ENCODE measurements at places on chromosomes 13 and 19.

DNA sequence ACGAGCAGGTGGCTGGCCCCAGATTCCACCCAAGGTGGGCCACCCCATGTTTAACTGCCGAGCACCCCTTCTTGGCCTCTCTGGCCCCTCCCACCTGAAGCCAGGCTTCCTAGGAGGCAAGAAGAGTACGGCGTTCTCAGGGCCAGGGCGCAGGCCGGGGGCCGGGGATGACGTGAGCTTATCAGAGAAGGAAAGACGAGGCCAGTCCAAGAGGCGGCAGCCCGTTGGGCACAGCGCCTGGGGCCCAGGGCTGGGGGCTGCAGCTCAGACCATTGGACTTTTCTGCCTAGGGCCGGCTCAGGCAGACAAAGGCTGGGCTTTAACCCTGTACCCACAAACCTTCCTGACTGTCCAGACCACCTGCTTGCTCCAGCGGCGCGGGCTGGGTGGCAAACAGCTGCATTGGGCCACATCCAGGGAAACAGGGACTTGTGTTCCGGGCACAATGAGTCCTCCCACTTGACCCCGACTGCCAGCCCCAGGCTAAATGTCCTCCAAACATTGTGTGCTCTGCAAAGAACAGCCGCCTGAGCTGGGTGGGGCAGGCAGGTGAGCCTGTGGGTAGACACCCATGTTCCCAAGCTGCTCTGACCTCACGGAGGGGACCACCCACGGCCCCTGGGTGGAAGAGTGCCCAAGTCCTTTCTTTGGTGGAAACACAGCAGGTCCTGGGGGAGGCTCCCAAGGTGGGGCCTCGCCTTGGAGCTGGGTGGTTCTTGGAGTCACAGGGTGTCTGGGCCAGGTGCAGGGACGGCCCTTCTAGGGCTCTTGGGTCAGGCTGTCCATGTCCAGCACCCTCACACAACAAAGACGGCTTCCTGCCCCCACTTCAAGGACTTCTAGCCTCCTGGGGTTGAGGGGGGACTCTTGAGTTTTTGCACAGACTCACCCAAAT lies 21.9 kb downstream of the COMP start:
- DNase-seq: no peak

DNA sequence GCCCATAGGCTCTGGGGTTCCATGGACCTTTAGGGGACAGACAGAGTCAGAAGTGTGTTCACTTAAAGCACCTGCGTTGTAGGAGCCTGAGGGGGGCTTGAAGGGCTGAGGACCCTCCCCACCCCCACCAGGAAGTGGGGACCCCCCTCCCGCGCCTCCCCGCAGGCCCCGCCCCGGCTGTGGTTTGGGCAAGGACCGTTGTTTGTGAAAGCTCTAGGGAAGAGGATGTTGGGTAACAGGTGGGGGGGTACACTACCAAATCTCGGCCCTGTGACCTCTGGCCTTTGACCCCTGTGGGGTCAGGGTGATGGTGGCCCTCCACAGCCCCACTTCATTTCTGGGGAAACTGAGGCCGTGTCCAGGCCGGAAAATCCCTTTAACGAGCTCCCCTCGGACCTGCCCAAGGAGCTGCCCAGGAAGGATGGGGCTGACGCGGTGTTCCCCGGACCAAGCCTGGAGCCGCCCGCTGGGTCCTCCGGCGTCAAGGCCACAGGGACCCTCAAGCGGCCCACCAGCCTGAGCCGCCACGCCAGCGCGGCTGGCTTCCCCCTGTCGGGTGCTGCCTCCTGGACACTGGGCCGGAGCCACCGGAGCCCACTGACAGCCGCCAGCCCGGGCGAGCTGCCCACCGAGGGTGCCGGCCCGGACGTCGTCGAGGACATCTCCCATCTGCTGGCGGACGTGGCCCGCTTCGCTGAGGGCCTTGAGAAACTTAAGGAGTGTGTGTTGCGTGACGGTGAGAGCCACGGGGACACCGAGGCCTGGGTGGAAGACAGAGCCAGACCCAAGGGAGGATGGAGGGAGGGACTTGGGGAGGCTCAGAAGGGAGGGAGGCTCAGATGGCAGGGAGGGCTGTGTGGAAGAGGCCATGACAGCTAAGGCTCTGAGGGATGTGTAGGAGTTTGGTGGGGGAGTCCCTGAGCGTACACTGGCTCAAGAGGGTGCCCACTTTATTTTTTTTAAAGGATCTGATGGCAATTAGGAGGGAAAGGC lies 1.3 kb downstream of the ARHGAP45 start:
- DNase-seq: no peak

DNA sequence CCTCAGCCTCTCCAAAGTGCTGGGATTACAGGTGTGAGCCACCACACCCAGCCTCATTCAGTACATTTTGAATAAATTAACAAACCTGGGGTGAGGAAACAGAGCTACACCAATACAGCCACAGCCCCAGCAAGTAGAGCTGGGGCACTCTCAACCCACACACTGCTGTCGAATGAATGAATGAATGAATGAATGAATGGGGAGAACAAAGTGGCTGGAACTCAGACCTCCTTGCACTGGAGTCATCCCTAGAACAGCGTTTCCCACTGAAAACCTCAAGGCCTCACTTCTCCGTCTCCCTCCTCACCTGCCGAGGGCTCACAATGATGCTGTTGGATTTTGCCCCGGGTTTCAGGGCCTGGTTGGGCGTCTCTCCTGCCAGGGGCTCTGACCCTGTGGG lies 2.8 kb downstream of the ERCC1 start:
- no peak for DNase-seq

DNA sequence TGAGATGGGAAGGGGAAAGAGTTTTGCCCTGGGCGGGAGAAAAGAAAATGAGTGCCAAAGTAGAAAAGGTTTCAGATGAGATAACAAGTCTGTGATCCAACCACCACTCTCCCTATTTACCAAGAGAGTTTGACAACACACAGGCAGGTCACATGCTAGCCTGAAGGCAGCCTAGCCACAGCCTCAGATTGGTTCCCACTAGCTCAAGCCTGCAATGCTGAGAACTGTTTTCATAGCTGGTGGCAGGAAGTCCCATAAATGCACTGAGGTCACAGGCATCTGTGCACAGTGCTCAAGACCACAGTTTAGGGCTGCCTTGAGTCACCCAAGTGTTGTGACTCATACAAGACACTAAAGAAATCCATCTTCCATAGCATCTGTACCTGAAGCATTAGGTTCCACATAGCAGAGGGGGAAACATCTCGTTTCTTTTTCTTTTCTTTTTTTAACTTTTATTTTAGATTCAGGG lies 18.5 kb upstream of the POP4 start:
- no peak for DNase-seq

- no peak for DNase-seq
Measured at GRCh38 chr13:110390567-110390966, 83.5 kb downstream of the COL4A2 start.

Data from ecto neural progenitor cell (in vitro differentiated cells).